ENCODE measurements at places on chromosomes 6 and 20.

GRCh38 chr20:1625083-1625690 is 5.4 kb upstream of the SIRPB1 start:
- DNase-seq, result no peak

DNA sequence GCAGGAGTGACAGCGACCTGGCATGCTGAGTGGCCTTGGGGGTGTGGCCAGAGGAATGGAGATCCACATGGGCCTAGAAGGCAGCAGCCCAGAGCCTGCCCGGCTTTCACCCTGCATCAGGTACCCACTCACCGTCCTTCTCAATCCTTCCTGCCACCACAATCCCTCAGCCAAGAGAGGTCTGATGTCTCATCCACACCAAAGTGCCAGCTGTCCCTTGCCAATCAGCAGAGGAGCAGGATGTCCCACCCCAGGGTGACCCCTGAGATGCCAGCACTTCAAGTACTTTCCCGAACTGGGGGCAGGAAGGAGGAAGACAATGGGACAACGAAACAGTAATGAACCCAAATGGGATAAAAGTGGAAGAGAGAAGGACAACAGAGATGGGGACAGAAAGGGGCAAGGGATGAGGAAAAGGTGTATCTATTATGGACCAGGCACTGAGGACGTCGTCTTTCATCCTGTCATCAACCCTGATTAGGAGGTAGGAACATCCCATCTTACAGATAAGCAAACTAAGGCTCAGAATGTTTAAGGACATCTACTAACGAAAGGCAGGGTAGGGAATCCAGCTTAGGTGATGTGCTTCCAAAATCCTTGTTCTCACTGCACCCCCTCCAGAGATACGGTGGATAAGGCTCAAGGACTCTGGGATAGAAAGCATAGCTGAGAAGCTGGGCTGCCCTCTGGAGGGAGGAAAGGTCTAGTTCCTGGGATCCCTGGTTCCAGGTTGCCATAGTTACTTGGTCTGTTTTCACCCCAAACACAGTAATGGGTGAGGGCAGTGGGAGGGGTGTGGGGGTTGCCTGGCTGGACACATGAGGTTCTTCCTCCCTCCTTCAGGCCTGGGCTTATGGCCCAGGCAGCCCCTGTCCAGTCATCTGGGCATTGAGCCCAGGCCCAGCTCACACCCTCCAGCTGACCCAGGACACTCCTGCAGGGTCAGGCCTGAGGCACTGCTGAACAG is 4.5 kb upstream of the TNXB start:
- no peak for DNase-seq

GRCh38 chr6:129684903-129685661 is 24.9 kb downstream of the ARHGAP18 start:
- DNase-seq, result no peak

DNA sequence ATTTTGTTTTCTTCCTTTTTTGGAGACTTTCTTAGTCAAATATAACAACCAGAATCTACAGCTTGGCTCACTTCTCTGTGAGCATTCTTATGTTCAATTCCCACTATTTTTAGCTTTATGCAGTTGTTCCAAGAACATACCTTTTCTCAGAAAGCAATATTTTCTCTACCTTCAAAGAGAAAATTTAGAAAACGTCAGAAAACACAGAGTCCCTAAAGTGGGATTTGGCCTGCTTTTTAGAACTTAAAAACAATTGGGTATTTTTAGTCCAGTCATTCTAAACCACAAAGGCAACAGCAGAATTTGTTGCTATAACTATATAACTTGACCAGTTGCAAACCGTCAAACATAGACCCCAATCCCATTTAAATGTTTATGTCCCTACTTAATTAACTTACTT is 133.1 kb downstream of the MOXD1 start:
- no peak for DNase-seq

- DNase-seq, result no peak
These were observed 8.2 kb downstream of the NCOA7 start for GRCh38 chr6:125798734-125799508.

DNA sequence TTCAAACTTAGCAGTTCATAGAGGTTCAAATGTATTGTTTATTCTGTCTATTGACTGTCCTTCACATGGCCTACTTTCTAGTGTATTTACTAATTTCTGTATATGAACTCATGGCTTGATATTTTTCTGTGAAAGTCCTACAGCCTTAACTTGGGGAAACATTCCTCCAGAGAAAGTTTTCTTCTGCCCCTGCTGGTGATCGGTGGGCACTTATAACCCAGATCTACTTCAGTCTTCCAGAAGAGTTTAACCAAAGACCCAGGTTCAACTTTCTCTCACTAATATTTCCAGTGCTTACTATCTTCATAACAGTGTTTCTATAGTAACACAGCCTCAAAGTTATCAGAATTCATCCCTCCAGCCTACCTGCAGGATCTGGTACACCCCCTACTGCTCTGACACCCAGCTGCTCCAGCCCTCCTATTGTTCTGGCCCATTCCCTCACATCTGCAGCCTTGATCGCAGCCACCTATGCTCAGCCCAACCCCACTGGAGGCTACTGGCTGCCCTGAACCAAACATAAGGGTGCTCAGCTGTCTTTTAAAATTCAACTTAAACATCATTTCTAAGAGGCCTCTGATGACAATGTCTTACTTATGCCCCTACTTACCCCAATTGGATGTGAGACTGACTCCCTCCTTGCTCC is 72.3 kb downstream of the TBX18 start:
- no peak for DNase-seq

Data from stimulated activated CD8-positive, alpha-beta memory T cell treated with anti-CD3 and anti-CD28 coated beads, Interleukin-15, amount 100 ng/mL, for 4 hours (primary cell).